ENCODE measurements at places on chromosomes 5 and 9.

GRCh38 chr9:93117924-93118862 lies 15.9 kb downstream of the NINJ1 start:
- DNase-seq, result no peak

- no peak for DNase-seq
These were observed 65.2 kb upstream of the GLIS3 start for GRCh38 chr9:4365055-4365454.

DNA sequence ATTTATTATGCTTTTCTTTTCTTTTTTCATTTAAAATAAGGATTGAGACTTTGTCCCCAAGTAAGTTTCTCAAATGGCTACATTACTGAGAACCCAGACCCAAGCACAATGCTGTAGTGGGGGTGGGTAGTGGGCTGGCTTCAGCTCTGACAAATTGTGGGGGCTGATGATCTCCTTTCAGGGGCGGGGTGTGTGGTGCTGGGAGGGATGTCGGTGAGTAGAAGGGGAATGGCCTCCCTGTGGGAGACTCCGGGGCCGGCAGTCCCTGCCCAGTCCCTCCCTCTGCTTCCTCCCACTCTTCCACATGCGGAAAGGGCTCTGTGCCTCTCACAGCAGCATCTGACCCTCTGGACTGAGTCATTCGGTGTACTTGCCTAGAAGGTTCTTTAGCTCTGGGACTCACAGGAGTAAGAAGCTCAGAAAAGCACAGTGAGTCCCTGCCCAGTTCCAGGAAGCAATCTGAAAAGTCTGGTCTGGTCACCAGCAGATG lies 14.3 kb downstream of the CD180 start:
- no peak for DNase-seq

DNA sequence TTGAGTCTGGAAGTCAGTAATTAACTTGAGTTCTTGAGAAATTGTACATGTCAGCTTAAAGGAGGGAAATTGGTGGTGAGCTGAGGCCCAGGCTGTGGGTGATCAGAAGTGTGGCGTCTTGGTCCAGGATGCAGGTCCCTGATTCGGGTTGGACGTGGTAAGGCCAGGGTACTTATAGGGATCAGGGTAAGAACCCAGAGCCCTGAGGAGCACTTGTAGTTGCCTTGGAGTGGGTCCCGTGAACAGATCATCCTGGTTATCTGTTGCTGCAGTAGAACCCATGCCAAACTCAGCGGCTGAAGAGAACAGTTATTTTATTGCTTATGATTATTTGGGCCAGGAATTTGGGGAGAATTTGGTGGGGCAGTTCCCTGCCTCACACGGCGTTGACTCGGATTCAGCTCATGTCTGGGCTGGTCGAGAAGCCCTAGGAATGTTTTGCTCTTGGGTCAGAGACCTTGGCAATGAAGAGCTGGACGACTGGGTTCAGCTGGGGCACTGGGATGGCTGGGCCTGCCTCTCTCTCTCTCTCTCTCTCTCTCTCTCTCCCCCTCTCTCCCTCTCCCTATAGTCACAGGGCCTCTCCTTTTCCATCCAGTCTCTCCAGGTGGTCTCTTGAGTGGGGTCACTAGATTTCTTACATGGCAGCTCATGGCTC lies 73.1 kb downstream of the PDZD2 start:
- no peak for DNase-seq

GRCh38 chr5:60671899-60672692 lies 27.9 kb downstream of the DEPDC1B start:
- DNase-seq, result no peak

DNA sequence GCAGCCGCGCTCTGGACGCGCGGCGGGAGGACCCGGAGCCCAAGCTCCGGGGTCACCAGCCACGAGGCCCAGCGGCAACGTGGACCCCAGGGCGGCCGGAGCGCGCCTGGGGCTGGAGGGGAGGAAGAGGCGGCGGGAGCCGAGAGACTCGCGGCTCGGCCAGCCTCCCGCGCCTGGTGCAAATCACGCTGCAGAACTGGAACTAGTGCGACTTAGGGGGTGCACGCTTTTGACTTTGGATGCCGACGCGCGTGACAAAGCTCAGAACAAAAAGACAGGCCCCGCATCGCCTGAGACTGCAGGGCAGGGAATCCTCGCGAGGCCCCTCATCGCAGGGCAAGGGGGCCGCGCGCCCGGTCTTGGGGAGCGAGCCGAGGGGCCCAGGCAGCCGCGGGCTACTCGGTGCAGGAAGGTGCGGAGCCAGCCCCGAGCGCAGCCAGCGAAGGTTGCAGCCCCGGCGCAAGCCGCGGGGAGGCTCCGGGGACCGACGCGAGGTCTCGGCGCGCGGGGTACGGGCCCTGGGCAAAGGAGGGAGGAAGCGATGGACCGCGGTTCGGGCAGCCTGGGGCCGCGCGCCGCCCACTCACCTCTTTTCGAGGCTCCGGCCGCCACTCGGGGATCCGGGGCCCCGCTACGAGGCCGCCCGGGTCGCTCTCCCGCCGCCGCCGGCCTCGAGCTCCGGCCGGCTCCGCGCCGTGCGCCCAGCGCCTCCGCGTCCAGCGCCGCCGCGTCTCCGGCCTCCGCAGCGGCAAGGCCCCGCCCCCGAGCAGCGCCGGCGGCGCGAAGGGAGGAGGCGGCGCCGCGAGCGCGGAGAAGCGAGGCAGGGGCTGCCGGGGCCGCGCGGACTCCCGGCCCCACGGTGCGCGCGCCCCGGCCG lies at the start of gene GOLM1:
TSS of gene GOLM1 (minus strand) at position 735 of the 877 bp plus-strand sequence. CDS start 20,238 bp downstream, outside the sequence.
- no peak for DNase-seq

DNA sequence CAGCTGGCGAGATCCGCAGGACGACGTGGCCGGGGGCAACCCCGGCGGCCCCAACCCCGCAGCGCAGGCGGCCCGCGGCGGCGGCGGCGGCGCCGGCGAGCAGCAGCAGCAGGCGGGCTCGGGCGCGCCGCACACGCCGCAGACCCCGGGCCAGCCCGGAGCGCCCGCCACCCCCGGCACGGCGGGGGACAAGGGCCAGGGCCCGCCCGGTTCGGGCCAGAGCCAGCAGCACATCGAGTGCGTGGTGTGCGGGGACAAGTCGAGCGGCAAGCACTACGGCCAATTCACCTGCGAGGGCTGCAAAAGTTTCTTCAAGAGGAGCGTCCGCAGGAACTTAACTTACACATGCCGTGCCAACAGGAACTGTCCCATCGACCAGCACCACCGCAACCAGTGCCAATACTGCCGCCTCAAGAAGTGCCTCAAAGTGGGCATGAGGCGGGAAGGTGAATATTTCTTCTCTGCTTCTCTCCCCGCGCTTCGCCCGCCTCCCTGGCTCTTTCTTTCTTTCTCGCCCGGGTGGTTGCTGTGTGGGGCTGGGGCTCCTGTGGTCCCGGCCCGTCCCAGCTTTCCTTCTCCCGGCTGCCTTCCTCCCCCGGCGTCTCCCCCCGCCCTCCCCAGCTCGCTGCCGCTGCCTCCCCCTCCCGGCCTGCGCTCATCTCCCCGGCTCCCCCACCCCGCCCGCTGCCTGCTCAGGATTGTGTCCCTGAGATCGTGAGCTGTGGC lies 2.2 kb downstream of the NR2F1 start:
- DNase-seq, result no peak

DNA sequence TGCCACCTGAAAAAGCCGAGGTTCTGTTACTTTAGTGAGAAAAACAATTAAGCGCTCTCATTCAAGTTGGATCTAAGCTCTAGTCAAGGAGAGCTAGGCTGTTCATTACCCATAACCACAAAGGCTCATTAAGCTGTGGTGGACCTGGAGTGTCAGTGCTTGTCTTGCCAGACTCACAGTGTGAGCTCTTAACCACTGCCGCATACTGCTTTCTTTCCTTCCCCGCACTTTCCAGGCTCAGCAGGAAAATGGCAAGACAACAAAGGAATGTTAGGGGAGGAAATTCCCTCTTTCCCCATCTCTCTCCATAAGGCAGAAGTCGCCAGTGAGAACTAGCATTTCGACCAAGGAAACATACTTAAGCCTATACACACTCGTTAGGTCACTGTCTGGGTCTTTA lies 467.3 kb downstream of the ENC1 start:
- no peak for DNase-seq

DNA sequence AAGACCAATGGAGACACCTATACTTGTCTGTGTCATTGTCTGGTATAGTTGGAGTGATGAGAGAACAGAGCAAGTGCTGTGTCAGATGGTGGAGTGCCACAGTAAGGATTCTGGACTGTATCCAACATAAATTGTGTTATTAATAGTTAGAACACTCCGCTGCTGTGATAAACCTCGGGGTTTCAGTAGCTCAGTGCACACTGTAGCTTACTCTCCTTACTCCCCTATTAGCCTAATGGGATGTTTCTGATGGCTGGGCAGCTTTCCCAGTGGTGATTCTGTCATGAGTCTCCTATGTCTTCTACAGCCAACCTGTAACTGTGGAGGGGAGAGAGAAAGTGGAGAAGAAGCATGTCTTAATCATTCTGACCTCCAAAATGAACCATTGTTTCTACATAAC lies 127.6 kb upstream of the PTCH1 start:
- DNase-seq, result no peak

- DNase-seq, result no peak
These were observed 46.4 kb upstream of the SELENOP start for GRCh38 chr5:42858031-42858643.

GRCh38 chr9:16543686-16544085 lies 326.8 kb downstream of the BNC2 start:
- DNase-seq, result no peak

- no peak for DNase-seq
These were observed 41.6 kb upstream of the TLR4 start for GRCh38 chr9:117662651-117663050.

Measured in CD4-positive, alpha-beta T cell treated with Interleukin-15 for 4 hours (primary cell).